Mammary microvascular endothelial cell (primary cell): ENCODE measurements at places on chromosomes 3 and 15. TPM values are rescaled to one million over a fixed set of nuclear protein-coding genes. Genes with fewer than 3 reads are reported as not detected.

SLC27A2 gene
- total RNA-seq = 0.34 and 1.2 TPM in 2 replicates

PAQR5 gene
- total RNA-seq = 0.47 TPM in 1 of 2 replicates, not detected in the other

CYP1A2 gene
- total RNA-seq = not detected in 2 replicates

PTX3 gene
- 246 and 258 TPM in 2 replicates for total RNA-seq
